ENCODE measurements at places on chromosomes 16 and 17.

DNA sequence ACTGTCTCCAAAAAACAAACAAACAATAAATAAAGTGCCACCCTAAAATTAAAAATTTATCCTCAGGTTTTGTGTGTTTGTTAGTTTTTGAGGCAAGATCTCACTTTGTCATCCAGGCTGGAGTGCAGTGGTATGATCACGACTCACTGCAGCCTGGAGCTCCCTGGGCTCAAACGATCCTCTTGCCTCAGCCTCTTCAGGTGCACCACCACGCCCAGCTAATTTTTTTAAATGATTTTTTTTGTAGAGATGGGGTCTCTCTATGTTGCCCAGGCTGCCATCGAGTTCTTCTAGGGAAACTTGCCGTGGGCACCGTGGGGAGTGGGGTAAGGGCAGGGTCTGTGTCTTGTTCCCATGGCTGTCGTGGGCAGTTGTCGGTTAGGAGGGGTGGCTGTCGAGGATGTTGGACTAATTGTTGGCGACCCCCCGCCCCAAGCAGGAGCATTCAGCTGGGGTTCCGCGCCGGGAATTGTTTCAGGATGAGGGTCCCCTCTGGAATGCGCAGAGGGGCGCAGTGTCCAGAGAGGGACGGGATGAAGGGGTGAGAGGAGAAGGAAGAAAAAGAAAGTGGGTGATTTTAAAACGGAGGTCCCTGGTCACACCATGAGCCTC, 1.1 kb upstream of the RNF213 start:
- DNase-seq = no peak

GRCh38 chr17:82316651-82317393, 586 bp downstream of the CD7 start:
- DNase-seq = no peak

DNA sequence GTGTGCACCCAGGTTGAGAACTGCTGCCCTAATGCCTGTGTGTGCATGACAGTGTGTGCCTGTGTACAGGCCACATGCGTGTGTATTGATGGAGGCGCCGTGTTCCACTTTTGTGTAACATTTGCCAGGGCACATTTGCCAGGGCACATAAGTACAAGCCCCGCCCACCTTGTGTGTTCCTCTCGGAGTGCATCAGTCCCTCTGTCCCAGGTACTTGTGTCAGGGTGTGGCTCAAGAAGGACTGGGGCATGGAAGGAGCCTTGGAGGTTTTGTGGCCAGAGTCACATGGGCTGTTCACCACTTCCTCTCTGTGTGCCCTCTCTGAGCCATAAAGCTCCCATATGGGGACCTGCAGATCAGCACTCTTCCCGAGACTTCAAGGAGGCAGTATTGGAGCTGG, 73.9 kb downstream of the MRM1 start:
- DNase-seq = no peak

GRCh38 chr16:87074641-87075318, 242.4 kb downstream of the C16orf95 start:
- DNase-seq = no peak

DNA sequence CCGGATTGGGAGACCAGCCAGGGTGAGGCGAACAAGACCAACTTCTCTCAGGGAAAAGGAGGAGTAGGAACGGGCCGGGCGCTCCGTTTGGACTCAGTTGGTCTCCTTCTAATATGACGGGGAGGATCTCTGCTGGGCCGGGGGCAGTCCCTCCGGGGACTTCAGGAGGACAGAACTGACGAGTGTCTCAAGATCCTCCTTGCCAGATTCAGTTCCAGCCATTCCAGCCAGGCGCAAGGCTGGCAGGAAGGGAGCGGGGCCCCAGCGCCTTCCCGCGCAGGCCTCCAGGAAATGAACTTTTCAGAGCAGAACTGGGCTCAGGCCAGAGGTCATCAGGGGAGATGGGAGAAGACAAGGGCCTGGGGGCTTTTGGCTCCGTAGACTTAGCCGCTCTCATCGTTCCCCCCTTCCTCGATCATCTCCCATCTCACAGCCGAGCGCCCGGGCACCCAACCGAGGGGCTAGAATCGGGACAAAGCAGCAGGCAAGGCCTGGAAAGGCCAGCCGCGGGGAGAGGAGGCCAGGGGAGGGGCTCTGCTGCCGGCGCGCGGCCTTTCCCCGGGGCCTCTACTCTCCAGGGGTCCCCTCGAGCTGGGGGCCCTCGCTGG, 1.6 kb downstream of the ZNF423 start:
- peak; percentile 72 for DNase-seq

DNA sequence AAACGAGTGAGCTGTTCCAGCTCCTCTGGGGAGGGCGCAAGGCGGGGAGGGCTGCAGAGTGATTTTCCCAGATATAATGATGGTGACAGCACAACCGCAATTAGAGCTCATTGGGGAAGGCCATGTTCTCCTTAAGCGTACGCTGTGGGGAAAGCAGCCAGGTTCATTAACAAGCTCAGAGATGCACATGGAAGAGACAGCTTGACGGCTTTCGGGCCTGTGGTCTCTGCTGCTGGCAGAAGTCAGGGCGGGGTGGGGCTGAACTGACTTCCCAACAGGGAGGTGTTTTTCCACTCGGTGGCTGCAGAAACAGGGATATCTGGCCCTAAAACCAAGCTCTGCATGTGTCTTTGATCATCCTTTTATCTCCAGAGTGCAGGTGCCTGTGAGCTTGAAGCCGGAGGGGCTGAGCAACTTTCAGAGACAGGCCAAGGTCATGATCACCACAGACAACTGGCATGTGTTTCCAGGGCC, 24.0 kb upstream of the CACNG1 start:
- DNase-seq = no peak

DNA sequence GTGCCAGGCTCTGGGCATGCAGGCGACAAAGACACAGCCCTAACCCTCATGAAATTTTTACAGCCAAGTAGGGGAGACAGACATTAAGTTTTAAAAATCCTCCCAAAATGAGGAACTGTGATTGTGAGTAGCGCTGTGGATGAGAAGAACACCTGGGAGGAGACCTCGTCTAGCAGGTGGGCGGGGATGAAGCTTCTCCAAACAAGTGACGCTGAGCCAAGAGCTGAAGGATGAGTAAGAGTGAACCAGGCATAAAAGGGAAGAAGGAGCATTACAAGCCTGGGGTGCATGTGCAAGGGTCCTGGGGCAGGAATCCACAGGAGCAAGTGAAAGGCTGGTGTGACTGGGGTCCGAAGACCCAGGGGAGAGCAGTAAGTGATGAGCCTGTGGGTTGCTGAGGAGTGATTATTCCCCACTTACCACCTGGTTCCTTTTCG, 149.4 kb upstream of the HS3ST2 start:
- DNase-seq = no peak

GRCh38 chr16:12425134-12425941, 378.3 kb downstream of the CPPED1 start:
- DNase-seq = no peak

DNA sequence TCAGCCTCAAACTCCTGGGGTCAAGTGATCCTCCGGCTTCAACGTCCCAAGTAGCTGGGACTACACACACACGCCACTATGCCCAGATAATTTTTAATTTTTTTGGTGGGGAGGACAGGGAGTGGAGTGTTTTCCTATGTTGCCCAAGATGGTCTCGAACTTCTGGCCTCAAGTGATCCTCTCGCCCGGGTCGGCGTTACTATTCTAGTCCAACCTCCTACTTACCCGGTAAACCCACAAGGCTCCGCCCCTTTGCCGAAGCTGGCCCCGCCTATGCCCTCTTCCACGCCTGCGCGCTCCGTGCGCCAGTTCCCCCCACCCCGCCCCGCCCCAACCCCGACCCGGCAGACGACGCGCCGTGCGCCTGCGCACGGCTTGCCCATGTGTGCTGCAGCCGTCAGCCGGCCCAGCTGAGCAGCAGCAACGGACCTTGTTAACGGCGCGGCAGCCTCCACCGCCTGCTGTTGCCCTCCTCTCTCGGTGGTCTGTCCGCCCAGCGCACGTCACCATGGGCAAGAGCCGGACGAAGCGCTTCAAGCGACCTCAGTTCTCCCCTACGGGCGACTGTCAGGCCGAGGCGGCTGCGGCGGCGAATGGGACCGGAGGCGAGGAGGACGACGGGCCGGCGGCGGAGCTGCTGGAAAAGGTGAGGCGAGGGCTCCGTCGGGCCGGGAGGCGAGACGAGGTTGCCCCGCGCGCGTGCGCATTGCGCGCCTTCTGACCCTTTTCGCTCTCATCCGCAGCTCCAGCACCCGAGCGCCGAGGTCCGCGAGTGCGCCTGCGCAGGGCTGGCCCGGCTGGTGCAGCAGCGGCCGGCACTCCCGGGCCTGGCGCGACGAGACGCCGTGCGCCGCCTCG, at the start of gene HEATR3:
TSS of gene HEATR3 (plus strand) at position 347 of the 858 bp plus-strand sequence. CDS start at position 509, 162 bp downstream.
- DNase-seq = peak; percentile 95

GRCh38 chr16:10805334-10805733, 13.3 kb downstream of the TVP23A start:
- DNase-seq = no peak

GRCh38 chr17:42702446-42702845, 20.1 kb downstream of the CNTNAP1 start:
- no peak for DNase-seq

DNA sequence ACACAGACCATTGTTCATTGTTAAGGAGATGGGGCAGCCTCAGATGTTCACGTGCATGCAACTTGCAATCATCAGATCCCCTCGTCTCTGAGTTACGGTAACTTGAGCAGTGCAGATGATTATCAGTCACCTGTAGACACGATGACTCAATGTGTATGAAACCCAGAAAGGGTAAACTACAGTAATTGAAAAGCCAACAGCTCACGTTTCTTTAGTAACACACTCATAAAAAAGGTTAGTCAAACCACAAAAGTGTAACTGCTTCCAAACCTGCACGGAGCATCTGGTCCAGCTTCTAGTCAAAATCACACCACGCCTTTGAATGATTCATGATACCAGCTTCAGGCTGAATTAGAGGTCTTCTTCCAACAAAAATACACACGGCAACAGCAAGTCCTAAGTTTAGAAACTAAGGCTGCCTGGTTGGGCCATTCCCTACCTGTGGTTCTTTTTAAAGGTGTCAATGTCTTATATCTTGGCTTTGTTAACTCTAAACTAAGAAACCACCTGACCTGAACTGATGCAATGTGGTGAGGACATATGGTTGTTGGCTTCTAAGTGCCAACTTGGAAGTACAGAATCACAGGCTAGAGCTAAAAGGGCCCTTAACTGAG, 32.3 kb downstream of the GRB7 start:
- no peak for DNase-seq

DNA sequence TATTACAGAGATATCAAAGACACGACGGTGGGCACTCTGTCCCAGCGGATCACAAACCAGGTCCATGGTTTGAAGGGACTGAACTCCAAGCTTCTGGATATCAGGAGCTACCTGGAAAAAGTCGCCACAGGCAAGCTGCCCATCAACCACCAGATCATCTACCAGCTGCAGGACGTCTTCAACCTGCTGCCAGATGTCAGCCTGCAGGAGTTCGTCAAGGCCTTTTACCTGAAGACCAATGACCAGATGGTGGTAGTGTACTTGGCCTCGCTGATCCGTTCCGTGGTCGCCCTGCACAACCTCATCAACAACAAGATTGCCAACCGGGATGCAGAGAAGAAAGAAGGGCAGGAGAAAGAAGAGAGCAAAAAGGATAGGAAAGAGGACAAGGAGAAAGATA, 8.7 kb downstream of the PSMD7 start:
- no peak for DNase-seq

GRCh38 chr16:49910541-49911071, 54.7 kb upstream of the ZNF423 start:
- DNase-seq = no peak

DNA sequence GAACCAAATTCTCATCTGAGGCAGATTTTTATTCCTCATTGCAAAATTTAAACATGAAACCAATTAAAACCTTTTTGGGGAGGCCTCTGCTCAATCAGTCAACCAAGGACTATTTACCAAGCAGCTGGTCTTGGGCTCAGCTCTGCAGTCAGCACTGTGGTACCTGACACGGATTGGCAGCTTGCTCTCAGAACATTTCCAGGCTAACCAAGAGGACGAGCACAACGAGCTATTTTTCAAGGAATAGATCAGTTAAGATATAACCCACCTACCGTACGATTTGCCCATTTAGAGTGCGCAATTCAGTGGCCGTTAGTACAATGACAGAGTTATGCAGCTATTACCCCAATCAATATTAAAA, 26.4 kb upstream of the KLHDC4 start:
- DNase-seq = no peak

- no peak for DNase-seq
Measured at GRCh38 chr16:12460064-12460392, 343.7 kb downstream of the CPPED1 start.

GRCh38 chr17:863880-864279, 81.7 kb downstream of the MRM3 start:
- no peak for DNase-seq

DNA sequence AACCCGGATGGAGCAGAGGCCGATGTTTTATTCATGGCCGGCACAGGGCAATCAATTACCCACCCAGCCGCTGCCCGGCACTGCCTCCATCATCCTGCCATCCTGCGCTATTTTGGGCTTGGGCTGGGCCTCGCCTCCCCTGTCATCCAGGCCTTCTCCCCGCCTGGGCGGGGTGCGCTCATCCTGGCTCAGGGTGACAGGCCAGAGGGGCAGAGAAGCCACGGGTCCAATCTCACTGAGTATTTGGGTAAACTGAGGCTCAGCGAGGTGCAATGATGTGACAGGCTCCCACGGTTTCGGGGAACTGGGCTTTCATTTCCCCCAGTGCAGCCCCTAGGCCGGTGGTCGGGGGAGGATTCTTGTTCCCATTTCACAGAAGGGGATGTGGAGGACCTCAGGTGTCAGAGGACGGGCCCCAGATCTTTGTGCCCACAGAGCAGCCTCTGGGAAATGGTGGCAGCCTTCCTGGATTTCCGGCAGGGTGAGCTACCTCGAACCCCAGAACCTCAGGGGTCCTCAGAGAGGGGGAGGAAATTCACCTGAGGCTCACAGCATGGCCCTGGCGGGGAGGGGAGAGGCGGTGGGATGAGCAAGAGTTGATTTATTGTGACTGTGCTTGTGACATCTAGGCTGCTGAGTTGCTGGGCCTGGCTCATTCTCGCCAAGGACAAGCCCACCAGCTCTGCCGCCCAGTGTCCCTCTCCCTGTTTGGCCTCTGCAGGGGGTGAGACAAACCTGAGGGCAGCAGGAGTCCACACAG, 23.8 kb upstream of the KCNJ12 start:
- DNase-seq = peak; percentile 10

DNA sequence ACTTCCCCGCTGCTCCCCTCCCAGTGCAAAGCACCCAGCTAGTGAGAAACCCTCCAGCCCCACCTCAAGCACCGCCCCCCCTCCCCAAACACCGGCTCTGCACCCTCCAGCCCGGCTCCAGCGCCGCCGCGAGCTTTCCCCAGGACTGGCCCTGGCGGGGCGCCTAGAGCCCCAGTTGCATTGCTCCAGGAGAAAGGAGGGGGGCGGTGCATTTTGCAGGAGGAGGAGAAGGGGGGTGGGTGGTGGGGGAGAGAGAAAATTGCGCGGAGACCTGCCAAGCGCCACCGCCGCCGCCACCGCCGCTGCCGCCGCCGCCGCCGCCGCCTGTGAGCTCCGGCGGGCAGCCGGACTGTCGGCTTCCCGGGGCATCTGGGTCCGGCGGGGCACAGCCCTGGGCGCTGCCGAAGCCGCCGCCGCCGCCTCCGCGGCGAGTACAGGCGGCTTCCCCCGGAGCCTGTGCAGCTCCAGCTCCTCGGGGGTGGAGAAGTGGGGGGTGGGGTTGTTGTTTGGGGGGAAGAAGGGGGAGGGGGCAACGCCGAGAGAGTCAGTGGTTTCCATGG, 333 bp upstream of the NOG start:
- DNase-seq = peak; percentile 58

Measured in tibial artery (tissue), 4 donors.